SHP77 (cell line): ENCODE measurements at places on chromosomes 12 and 14.

DNA sequence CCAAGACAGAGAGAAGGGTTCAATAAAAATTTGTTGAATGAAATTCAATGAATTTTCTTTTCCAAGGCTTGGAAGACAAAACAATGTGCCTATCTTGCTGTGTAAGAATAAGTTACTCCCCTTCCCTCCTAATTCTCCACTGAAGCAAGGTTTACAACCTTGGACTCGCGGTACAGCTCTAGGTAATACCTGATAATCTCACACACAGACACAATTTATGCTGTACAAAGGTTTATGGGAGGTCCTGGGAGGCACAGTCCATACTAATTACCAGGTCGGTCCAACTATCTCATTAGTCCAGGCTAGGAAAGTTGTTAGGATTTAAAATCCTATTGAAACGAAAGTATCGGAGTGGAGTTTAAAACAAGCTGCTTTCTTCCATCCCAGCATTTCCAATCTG lies 42.6 kb downstream of the NELL2 start:
- DNase-seq: no peak

DNA sequence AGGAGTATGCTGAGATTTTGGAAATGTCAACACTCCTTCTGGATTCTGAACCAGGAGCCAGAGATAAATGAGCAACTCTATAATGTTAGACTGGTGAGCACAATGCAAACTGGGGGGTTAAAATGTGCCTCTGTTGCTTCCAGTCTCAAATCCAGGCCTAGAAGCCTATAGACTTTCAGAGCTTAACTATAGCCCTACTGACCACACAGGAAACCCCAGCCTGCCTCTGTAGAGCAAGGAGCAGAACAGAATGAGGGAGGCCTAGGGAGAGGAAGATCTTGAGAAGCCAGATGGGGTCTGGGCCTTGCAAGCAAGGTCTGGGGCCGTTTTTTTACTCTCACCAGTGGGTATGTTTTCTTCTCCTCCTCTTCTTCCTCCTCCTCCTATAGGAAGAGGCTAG lies 225.4 kb upstream of the KITLG start:
- DNase-seq: no peak

GRCh38 chr14:81113176-81113575 lies 107.6 kb downstream of the GTF2A1 start:
- DNase-seq: no peak

- no peak for DNase-seq
Measured at GRCh38 chr12:113135178-113136127, at the start of gene RASAL1. RASAL1 (minus strand) TSS chr12:113135761; CDS start chr12:113135462, 299 bp downstream.

DNA sequence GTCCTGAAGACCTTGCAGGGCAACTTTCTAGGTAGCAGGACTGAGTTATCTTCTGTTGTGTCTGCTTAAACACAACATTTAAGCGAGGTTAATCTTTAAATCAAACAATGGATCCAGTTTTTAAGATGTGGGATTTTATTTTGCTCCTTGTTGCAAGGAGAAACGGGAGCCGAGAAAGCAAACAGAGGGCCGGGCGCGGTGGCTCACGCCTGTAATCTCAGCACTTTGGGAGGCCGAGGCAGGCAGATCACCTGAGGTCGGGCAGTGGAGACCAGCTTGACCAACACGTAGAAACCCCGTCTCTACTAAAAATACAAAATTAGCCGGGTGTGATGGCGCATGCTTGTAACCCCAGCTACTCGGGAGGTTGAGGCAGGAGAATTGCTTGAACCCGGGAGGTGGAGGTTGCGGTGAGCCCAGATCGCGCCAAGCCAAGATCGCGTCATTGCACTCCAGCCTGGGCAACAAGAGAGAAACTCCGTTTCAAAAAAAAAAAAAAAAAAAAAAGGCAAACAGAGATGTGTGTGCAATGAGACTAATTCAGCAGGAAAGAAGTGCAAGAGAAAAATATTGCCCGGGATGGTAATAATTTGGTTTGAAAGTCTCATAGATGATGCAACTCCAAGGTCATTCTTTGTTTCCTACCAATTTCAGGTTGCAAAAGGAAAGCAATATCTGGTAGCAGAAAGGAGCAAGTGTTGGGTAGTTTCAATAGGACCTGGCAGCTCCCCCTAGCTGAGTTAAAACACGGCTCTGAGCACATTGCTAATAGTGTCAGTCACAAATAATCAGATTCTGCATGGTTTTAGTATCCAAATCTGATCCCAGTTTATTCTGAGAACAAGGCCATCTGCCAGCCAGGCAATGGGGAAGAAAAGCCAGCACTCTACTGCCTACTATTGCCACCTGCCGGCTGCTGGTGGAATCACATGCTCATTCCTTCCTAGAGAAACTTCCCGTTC lies 141.4 kb downstream of the PPM1H start:
- DNase-seq: peak; percentile 75

DNA sequence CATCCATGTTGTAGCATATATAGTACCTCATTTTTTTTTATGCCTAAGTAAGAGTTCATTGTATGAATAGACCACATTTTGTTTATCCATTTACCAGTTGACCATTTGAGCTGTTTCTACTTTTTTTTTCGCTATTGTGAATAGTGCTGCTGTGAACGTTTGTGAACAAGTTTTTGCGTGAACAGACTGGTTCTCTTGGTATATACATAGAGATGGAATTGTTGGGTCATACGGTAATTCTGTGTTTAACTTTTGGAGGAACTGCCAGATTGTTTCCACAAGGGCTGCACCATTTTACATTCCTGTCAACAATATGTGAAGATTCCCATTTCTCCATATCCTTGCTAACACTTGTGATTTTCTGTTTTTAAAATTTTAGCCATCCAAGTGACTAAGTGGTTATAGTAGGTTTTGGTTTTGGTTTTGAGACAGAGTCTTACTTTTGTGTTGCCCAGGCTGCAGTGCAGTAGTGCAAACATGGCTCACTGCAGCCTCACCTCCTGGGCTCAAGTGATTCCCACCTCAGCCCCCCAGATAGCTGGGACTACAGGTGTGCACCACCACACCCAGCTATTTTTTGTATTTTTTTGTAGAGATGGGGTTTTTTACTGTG lies 68.3 kb upstream of the AMN start:
- no peak for DNase-seq

GRCh38 chr12:58176296-58176869 lies 235.0 kb downstream of the ATP23 start:
- peak; percentile 65 for DNase-seq

DNA sequence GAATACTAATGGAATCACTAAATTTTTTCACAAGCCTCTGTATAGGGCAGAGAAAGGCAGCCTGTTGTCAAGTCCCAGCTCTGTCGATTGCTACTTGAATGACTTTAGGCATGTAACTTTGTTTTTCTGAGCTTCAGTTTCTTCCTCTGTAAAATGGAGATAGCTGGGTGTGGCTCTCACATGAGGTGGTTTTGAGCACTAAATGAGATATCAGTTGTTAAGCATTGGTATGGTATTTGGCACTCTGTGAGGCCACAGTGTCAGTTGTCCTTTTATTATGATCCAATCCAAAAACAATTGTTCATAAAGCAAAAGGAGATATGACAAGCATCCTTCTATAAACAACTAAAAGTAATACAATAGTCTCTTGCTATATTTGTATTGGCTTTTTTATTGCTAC lies 120.6 kb downstream of the DUSP6 start:
- no peak for DNase-seq

- DNase-seq: no peak
Measured at GRCh38 chr14:101195309-101195901, 291.9 kb upstream of the RTL1 start.

DNA sequence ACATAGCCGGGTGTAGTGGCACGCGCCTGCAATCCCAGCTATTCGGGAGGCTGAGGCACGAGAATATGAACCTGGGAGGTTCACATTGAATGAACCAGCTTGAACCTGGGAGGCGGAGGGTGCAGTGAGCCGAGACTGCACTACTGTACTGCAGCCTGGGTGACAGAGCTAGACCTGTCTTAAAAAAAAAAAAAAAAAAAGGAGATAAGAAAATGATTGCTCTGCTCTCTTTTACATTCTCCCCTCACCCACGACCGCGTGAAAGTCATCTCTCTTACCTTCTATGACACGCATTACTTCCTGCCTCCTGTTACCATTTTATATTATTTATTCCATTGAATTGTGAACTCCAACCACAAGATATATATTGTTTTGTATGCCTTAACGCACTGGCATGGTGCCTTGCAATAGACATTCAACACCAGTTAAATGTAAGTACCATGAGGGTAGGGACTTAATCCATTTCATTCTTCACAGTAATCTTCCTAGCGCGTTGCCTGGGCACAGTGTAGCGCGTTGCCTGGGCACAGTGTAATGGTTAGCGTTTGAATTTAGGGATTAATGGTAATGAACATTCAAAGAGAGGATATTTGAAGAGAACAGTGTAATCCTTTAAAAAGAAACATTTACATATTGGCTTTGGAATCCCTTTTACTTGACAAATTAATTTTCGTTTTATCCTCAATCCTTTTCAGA lies 2.7 kb downstream of the RAP1B start:
- no peak for DNase-seq

GRCh38 chr14:76612654-76613053 lies 148.6 kb upstream of the VASH1 start:
- no peak for DNase-seq

GRCh38 chr14:74483321-74483720 lies 9.8 kb downstream of the NPC2 start:
- no peak for DNase-seq

DNA sequence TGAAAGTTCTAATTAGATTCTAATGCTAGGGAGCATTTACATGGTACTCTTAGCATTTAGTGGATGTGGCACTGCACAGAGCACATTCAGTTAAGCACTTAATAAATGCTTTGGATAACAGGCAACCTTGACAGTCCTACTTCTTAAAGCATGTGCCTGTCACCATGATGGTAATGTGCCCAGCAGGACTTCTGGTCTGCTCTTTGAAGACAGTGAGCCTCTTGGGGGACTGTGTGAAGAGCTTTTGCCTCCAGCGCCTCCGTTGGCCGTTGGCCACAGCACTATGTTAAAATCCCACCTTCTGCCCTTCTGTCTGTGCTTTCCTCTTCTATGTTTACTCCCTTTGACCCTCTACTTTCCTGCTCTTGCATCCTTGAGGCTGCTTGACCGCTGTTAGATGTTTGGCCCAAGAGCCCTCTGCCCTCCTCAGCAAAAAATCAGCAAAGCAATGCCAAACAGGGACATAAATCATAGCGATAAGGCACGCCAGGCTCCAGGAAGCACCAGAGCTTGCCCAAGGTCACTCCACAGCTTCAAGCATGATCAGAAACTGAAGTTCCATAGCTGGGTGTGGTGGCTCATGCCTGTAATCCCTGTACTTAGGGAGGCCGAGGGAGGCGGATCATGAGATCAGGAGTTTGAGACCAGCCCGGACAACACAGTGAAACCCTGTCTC lies 8.3 kb downstream of the CDKL1 start:
- no peak for DNase-seq

GRCh38 chr14:64478634-64479250 lies 13.4 kb downstream of the AKAP5 start:
- DNase-seq: no peak

- no peak for DNase-seq
Measured at GRCh38 chr14:75549169-75549568, 26.9 kb downstream of the BATF start.
